ENCODE measurements at places on chromosomes 6 and 20. TPM values are rescaled to one million over a fixed set of nuclear protein-coding genes. Genes with fewer than 3 reads are reported as not detected.

Gene SAMD3
- not detected for total RNA-seq

Gene CST2
- total RNA-seq, result not detected

Gene ARMH2
- total RNA-seq, result not detected

Gene TLDC2
- not detected for total RNA-seq

Gene GNAS-AS1
- total RNA-seq, result 0.90 TPM

Gene SLC26A8
- not detected for total RNA-seq

Gene LTA
- total RNA-seq, result not detected

Gene CYP39A1
- 0.56 TPM for total RNA-seq

Gene KPNA5
- total RNA-seq, result 8.6 TPM

Gene SLC17A1
- not detected for total RNA-seq

DNA sequence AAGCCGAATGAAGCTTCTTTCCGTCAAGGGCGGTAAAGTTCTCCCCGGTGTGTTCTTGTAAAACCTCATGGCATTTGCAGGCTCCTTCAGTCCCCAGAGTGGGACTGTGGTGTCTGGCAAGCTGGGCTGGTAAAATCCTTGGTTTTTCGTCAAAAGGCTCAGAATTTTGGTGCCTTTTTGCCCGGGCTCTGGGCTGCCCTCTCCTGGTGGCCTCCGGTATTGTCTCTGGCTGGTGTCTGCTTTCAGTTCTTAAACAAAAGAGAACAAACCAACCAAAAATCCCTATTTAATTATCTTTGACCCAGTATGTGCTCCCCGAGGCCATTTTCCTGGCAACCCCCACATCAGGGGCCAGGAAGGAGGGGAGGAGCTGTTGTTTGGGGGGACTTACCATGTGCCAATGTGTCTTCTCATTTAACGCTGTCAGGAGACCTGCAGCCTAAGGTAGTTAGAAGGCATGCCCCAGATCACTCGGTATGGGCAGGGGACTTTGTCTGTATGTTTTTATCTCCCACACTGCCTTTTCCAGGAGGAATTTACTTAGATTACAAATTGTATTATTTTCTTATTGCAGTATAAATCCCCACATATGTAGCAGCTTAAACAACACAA lies 11.1 kb downstream of the CDH4 start:
- DNase-seq, result peak; percentile 40

DNA sequence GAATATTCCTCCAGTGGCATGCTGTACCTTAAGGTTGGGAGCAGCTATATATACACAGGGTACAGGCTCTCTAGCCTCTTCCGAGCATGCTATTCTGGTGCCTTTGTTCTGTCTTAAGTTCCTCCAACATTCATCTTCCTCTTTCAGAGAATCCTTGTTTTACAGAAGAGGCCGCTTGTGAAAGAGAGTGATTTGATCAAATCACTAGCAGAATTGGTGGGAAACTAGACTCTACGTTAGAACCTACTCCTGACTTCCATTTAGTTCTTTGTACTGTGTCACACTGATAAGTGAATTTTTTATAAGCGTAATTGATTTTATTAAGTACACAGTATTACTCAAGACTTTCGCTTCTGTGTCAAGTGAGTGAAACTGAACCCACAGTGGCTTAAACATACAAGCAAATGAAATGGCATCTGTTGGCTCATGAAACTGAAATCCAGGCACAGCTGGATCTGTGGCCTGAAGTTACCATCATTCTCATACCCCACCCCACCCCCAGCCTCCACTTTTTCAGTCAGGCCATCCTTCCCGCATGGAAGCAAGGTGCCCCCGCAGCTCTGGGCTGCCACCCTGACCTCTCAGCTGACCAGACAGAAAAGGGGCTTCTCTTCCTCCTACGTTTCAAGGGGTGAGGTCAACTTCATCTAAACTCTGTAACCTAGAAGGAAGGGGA lies 102.3 kb downstream of the RPP40 start:
- no peak for DNase-seq

DNA sequence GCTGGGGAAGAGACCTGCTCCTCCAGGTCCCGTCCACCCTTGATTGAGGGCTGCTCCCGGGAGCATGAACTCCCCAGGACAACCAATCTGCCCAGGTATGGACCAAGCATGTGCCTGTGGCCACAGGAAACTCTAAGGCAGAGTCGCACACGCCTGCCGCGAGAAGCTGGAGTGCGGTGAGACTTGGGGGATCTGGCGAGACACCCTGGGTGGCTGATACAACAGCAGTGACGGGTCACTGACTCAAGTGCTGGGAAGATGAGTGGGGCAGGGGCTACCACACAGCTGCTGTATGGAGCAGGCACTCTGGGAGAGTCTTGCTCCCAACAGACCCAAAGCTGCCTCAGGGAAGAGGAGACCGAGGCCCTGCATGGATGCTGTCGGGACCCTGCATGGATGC lies 40.1 kb downstream of the BFSP1 start:
- no peak for DNase-seq

DNA sequence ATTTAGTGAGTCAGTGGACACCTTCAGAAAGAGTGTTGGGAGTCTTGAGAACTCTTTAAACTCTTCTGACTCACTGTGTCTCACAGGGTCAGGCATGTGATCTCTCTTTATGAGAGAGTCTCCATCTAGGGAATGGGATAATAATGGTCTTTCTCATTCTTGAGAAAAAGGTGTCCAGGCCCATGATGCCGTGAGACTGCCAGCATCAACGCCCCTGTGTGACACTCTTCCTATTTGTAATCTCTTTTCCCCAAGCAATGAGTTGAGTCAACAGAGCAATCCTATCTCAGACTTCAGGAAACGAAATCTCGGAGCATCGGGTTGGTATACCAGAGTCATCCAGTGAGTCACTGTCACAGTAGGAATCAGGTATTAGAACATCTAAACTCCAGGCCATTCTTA lies 82.3 kb upstream of the BMP2 start:
- peak; percentile 20 for DNase-seq

DNA sequence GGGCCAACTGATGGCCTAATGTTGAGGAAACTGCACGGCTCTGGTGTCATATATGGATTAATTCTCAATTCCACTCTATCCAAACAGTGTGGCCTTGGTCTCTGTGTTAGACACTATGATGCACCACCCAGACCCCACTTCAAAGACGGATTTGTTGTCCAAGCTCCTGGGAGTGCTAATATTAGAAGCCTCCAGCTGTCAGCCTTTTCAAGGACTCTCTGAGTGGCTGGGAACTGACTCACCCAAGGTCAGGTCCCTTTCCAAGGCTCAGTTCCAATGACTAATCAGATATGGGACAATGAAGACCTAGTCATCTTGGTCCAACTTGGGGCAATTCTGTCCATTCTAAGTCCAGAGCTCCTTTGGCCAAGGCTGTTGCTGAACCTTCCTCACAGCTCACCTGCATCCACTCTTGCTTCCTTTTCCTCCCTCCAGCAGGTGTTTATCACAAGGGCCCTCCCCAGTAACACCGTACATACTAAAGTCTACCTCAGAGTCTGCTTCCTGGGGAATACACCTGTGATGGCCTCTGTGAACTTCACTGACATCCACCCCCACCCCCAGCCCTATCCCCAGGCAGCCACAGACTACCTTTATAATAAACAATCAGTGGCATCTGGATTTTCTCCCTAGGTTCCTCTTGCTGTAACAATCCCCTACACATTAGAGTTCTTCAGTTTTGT lies 7.2 kb upstream of the IL20RA start:
- no peak for DNase-seq

DNA sequence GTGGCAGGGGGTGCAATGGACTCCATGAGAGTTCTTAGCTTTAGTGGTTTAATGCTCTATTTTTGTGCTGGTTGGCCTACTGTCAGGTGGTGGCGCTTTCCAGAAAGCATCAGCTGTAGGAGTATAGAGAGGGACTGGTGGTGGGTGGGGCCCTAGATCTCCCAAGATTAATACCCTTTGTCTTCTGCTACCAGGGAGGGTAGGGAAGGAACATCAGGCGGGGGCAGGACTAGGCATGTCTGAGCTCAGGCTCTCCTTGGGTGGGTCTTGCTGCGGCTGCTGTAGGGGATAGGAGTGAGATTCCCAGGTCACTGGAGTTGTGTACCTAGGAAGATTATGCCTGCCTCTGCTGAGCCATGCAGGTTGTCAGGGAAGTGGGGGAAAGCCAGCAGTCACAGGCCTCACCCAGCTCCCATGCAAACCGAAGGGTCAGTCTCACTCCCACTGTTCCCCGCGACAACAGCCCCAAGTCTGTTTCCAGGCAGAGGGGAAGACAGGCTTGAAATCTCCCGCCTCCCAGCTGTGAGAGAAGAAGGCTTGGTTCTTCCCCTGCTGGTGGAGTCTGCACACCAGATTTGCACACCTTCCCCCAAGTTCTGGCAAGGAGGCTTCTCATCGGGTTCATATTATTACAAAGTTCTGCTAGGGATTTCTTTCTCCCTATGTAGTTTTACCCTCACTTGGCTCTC lies 46.7 kb upstream of the PKIB start:
- no peak for DNase-seq

DNA sequence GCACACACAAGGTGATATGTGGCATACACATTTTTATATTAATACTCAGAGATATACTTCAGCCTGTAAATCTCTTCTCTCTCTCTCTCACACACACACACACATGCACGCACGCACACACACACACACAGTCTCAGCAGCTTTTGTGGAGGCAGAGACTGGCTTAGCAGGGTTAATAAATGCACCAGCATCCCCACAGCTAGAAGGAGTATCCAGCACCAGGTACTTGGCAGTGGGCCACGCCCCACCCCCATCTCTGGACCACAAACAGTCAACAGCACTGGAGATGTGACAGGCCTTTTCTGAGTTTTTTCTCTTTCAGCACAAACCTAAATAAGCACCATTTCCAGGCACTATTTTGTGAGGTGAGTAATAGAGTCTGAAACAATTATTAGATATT lies 47.3 kb upstream of the LRFN2 start:
- DNase-seq, result no peak

- peak; percentile 76 for DNase-seq
These were observed 274.1 kb downstream of the TFAP2A start for GRCh38 chr6:10140824-10141223.

DNA sequence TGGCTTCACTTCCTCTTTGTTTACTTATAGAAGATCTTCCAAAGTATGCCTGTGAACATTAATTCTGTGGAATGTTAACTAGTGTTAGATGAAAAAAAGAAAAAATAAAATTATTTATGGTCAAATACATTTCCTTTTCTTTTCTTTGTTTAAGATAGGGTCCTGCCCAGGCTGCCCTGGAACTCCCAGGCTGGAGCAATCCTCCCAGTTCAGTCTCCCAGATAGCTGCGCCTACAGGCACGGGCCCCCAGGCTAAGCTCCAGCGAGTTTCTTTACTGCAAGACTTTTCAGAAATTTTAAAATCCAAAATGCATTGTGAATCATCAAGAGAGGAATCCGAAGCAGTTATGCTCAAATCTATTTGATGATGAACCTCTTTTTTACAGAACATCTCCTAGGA lies 39.3 kb upstream of the IL20RA start:
- DNase-seq, result no peak

DNA sequence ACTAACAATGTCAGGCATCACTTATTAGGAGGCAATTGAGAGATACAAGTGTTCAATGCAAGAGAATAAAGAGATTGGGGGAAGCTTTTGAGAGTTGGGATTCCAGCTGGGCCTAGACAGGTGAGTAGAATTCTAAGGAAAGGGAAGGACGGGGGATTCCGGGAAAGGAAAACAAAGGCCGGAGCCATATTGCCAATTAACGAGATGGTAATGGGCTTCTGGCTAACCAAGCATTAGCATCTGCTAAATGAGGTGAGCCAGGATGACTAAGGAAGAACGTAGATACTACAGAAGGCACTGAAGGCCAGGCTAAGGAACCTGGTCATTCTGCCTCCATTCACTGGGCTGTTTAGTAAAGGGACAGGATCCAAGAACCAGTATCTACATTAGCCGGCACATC lies 10.5 kb downstream of the FYN start:
- no peak for DNase-seq

DNA sequence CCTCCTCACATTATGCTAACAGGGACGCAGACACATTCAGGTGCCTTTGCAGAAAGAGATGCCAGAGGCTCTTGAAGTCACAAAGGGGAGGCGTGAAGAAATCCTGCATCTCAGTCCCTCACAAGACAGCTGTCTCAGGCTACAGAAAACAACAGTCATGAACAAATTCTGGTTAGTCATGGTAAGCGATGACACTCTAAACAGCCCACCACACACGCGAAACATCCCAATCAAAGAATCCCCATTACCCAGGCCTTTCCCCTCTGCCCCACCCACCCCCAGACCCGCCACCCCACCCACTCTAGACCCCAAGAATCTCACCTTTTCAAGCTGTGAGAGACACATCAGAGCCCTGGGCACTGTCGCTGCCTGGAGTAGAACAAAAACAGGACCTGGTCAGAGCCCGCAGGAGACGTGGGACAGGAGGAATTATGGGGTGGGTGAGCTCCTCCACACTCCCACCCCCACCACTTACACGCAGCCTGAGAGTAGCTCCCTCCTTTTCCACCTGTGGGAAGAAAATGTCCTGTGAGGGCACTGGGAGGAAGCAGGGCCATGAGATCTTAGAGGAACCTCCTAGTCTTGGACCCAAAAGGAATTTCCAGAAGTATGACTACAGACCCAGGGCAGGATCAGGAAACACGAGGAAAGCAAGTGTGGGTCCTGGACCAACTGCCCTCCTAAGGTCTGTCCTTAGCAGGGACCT lies 2.7 kb downstream of the HLA-B start:
- no peak for DNase-seq

DNA sequence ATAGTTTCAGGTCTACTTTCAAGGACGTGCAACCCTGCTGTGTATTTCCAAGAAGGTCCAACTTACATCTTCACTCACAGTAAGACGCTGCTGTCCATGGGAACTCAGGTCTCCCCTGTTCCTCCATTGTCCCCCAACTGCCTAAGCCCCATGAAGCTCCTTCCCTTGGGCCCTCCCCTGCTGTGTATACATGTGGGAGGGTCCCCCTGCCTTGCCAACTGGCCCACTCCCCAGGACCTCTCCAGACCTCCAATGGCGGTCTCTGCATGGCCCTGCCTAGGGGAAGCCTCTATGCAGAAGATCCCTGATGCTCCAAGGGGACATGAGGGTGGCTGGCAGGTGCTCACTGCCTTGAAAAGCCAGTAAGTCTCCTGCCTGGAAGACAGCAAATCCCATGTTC lies 186.7 kb upstream of the CST7 start:
- no peak for DNase-seq

DNA sequence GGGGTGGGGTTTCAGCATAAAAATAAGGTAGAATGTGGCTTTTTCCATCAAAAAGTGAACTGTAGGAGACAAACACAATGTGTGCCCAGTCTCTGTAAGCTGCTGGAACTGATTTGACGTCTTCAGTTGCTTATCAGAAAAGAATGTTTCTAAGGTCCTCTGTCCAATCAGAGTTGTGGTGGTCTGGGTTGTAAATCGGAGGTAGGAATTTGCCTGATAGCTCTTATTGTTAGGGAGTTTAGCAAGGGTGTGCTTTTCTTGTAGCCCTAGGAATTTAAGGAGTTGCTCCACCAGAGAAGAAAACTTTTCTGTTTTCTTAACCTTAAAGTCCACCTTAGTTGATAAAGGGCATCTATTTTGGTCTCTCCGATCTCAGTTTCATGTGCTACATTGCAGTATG lies 10.4 kb upstream of the SSTR4 start:
- no peak for DNase-seq

DNA sequence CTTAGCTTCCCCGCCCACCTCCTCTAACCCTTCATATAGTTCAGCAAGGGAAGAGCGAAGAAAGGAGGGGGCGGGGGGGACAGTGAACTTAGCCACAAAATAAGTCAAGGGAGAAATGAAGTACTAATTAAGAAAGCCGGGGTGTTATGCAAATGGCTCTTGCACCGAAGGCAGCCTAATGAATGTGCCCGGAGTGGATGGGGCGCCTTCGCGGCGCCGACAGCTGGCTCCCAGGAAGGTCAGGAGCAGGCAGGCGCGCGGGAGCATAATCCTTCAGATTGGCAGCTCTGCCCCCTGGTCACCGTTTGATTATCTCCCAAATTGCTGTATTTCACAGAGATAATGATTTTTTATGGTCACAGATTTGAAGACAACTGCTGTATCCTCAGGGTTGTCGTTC lies 395.1 kb downstream of the TFAP2B start:
- no peak for DNase-seq
